Endothelial cell (in vitro differentiated cells): ENCODE measurements at places on chromosomes 12 and 14. TPM values are rescaled to one million over a fixed set of nuclear protein-coding genes. Genes with fewer than 3 reads are reported as not detected.

- H3K4me3 ChIP-seq = no peak overlapping the region
- peaks cover 7% of the 10 kb centered on the region for H3K4me1 ChIP-seq
- no peak for DNase-seq
- no peaks in the 10 kb centered on the region for H3K27me3 ChIP-seq
- H3K27ac ChIP-seq = no peak overlapping the region
These were observed 30.5 kb upstream of the METAP2 start for GRCh38 chr12:95443459-95443858.

DNA sequence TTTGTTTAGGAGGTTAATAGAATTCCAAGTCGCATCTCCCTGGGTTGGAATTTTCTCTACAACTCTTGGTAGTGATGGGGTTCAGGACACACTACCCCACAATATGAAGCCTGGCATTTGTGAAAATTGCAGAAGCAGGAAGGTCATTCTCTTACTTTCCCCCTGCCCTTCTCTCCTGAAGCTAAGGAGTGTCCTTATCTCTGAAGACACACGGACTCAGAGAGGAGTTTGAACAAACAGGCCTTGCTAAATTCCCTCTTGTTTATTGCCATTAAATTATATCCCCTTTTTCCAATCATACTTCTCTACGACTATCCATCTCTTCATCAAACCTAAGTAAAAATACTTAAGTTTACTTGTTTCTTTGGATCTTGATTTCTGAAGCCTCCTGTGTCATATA is 443.0 kb downstream of the RAD51B start:
- H3K27ac ChIP-seq = peak overlapping the region; percentile 89
- peaks cover 57% of the 10 kb centered on the region for H3K4me1 ChIP-seq
- H3K36me3 ChIP-seq = no peaks in the 10 kb centered on the region
- DNase-seq = no peak
- H3K27me3 ChIP-seq = no peaks in the 10 kb centered on the region

DNA sequence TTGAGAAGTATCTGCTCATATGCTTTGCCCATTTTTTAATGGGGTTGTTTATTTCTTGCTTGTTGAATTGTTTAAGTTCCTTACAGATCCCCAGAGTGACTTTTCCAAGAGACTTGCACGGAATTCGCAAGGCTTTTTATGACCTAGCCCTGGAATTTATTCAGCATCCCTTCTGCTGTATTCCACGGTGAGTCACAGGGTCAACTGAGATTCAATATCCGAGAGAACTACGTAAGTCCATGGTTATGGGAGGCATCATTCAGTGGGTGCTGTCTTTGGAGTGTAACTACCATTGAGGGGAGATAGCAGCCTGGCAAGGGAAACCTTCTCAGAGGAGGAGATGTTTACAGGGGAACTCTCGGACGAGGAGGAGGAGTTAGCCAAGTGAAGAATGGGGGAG is 20.9 kb upstream of the GPRC5A start:
- DNase-seq = no peak
- peaks cover 21% of the 10 kb centered on the region for H3K4me1 ChIP-seq
- no peaks in the 10 kb centered on the region for H3K27me3 ChIP-seq
- no peak overlapping the region for H3K4me3 ChIP-seq
- no peaks in the 10 kb centered on the region for H3K36me3 ChIP-seq

PSMB5 gene
- 177 TPM for total RNA-seq

HOXC4 gene
- total RNA-seq = not detected

DNA sequence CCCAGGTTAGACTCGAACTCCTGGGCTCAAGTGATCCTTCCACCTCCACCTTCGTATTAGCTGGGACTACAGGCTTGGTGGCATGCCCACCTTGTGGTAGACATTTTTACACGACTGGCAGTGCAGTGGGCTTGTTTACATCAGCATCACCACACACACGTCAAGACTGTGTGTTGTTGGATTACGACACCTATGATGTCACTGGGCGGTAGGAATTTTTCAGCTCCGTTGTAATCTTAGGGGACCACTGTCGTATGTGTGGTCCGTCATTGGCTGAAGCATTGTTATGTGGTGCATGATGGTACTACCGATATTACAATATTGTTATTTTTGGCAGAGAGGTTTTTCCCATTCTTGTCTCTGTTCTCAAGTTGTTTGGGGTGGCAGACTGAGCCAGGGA is 50.7 kb downstream of the TSPAN9 start:
- H3K27ac ChIP-seq = no peak overlapping the region
- no peaks in the 10 kb centered on the region for H3K27me3 ChIP-seq
- peaks cover 16% of the 10 kb centered on the region for H3K36me3 ChIP-seq
- H3K4me1 ChIP-seq = peaks cover 51% of the 10 kb centered on the region

DNA sequence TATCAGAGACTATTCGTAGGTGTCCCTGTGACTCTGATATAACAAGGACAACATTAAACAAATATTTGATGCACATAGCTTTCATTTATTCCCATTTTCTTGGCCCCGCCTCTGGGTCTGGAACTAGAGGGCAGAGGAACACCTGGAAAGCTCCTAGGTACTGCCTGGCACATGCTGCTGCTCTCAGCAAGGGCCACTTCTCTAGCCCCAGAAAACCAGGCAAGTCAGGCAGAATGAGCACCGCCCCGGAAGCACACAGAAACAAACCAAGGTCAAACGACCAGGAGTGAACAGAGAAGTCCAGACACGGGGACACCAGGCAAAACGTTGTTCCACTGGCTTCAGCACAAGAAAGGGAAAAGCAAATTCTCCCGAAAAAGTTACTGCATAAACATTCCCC is 76.1 kb downstream of the TTC7B start:
- H3K36me3 ChIP-seq = peaks cover 9% of the 10 kb centered on the region
- H3K4me1 ChIP-seq = peaks cover 7% of the 10 kb centered on the region
- no peak for DNase-seq
- no peak overlapping the region for H3K27ac ChIP-seq
